ENCODE measurements at places on chromosomes 4 and X.

DNA sequence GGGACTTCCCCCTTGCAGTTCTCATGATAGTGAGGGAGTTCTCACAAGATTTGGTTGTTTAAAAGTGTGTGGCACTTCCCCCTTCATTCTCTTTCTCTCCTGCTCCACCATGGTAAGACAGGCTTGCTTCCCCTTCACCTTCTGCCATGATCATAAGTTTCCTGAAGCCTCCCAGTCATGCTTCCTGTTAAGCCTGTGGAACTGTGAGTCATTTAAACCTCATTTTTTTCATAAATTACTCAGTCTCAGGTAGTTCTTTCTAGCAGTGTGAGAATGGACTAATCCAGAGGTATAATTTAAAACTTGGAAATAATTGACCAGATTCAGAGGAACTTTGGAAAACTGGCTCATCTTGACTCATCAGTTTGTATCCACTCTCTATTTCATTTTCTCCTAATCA, 129.0 kb downstream of the TMEM47 start:
- DNase-seq, result no peak

GRCh38 chr4:82276332-82276640, 97.5 kb downstream of the HNRNPD start:
- DNase-seq, result no peak

- DNase-seq, result no peak
Measured at GRCh38 chr4:144421839-144422565, 224.0 kb upstream of the HHIP start.

- DNase-seq, result no peak
Measured at GRCh38 chr4:183540410-183541009, 35.7 kb downstream of the ING2 start.

- DNase-seq, result no peak
Measured at GRCh38 chrX:107514944-107515343, 65.5 kb downstream of the FRMPD3 start.

DNA sequence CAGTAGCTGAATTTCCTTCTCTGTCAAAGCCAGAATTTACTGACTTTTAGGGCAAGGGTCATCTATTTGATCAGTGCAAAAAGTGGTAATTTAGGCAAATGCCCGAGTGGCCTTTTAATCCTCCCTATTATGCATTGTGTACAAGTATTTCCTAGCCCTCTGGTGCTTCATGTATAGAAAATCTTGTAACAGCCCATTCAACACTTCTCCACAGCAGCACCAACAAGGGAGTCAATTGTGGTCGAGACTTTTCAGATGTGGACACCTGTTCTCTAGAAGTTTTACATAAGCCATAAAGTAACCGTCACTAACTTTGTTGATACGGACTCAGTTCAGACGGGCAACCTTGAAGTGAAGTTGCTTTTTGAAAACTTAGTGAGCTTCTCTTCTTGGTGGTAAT, 50.9 kb upstream of the FHDC1 start:
- DNase-seq, result no peak

DNA sequence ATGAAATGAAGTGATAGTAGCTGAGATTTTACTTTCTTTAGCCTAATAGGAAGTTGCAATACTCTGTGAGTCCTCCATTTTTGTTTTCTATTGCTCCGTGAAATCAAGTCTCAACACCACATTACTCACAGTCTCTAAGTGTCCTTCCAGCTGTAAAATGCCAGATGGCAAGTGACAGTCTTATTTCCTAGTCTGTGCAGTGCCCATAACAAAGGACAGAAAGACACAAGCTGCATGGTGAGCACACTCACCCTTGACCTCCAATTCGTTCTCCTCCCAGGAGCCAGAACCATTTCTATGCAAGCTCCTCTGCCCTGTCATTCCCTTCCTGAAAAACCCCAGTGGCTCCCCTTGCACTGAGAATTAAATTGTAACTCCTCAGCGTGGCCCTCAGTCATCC, 101.6 kb downstream of the PARM1 start:
- DNase-seq, result no peak

- no peak for DNase-seq
Measured at GRCh38 chr4:44912980-44913379, 186.6 kb upstream of the GNPDA2 start.

DNA sequence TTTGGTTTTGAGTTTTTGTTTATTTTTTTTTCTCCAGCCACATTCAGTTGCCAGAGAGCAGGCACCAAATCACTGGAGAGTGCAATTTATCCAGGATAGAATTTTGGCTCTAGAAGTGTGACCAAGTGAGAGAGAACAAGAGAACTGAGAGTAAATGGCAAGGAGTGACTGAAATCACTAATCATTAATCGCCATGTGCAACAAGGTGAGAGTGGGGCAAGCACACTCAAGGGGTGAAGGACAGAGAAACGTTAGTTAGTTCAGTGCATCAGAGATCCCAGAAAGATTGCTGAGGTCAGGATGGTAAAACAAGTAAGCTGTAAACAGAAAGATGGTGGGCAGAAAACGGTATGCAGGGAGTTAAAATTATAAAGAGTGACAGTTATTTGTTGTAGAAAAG, 17.8 kb upstream of the ASIC5 start:
- DNase-seq, result no peak

DNA sequence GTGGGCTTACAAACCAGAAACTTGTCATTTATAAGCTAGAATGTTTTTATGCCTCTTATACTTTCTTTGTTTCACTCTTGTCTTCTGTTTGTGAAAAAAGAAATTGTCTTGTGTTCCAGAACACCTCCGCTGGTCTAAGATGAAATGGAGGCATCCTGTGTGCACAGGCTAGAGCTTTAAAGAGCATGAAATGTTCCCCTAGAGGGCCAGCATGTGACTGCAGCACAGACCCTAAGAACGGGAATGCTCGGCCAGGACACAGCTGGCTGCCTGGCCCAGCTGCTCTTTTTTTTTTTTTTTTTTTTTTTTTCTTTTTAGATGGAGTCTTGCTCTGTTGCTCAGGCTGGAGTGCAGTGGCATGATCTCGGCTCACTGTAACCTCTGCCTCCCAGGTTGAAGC, 33.6 kb downstream of the SETD7 start:
- no peak for DNase-seq

Measured in activated naive CD4-positive, alpha-beta T cell (primary cell).